ENCODE measurements at places on chromosomes 4 and X.

DNA sequence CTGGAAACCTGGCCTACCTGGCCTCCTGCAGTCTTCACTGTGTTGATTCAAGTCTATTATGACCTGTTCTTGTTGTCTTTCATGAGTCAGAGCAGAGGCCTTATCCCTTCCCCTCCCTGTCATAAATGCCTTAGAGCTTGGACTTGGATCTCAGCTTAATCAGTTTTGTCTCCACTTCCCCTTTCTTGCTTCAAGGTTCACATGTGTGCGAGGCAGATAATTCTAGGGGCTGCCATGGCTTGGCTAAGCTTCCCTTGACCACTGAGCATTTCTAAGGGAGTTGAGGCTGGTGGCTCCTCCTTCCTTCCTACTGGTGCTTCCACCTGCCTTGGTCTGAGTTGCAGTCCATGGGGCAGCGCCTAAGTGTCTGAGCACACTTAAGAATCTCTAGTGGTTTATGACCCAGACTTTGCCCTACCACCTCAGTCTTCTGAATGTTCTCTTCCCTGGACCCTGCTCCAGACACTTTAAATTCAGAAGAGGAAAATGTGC lies 1.7 kb upstream of the HEPH start:
- H3K27me3 ChIP-seq = no peaks in the 10 kb centered on the region
- H3K36me3 ChIP-seq = no peaks in the 10 kb centered on the region
- H3K27ac ChIP-seq = no peak overlapping the region
- DNase-seq = no peak
- H3K4me1 ChIP-seq = peaks cover 6% of the 10 kb centered on the region

DNA sequence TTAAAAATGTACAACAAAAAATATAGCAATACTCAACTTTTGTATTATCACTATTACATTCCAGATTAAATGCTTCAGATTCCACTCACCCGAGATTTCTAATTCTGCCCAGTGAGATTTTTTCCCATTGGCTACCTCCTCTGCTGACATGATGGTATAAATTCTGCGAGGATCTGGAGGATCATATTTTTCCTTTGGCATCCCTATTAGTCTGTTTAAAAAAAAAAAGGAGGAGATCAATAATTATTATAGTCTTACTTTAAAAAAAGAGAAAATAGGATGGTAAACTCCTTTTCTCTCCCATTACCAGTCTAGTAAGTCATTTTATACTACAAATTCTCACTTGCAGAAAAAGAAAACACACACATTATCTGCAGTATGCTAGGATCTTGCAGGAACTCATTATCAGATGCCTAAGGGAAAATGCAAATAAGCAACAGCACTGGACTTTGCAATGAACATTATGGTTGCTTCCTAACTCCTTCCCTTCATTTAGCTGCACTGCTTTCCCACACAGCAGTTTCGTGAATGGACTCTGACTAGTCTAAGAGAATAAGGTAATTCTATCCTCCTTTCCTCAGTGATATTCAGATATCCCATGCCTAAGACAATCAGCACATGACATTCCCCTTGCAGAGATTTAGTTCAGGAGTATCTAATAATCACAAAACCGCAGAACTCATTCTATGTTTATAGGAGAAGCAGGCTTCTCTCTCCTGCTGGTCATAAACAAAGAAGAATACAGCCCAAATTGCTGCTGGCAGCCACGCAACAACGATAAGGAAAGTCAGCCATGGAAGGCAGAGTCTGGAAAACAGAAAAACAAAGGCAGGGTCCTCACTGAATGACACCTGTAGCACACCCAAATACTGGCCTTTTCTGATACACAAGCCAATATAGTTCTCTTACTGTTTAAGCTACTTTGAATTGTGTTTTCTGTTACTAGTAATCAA lies 42.7 kb downstream of the CNOT6L start:
- no peaks in the 10 kb centered on the region for H3K27me3 ChIP-seq
- no peak overlapping the region for H3K4me3 ChIP-seq
- no peak for DNase-seq
- H3K36me3 ChIP-seq = peaks cover 33% of the 10 kb centered on the region
- peaks cover 21% of the 10 kb centered on the region for H3K4me1 ChIP-seq
- no peak overlapping the region for H3K27ac ChIP-seq

- no peak for DNase-seq
- no peaks in the 10 kb centered on the region for H3K36me3 ChIP-seq
- H3K4me3 ChIP-seq = no peak overlapping the region
- H3K27me3 ChIP-seq = no peaks in the 10 kb centered on the region
- H3K4me1 ChIP-seq = no peaks in the 10 kb centered on the region
Measured at GRCh38 chr4:100023800-100024199, 73.7 kb upstream of the H2AZ1 start.

- H3K4me3 ChIP-seq = no peak overlapping the region
- H3K27ac ChIP-seq = no peak overlapping the region
- no peaks in the 10 kb centered on the region for H3K27me3 ChIP-seq
- no peaks in the 10 kb centered on the region for H3K4me1 ChIP-seq
- H3K36me3 ChIP-seq = no peaks in the 10 kb centered on the region
Measured at GRCh38 chr4:130422261-130422660, 1326.3 kb downstream of the C4orf33 start.

DNA sequence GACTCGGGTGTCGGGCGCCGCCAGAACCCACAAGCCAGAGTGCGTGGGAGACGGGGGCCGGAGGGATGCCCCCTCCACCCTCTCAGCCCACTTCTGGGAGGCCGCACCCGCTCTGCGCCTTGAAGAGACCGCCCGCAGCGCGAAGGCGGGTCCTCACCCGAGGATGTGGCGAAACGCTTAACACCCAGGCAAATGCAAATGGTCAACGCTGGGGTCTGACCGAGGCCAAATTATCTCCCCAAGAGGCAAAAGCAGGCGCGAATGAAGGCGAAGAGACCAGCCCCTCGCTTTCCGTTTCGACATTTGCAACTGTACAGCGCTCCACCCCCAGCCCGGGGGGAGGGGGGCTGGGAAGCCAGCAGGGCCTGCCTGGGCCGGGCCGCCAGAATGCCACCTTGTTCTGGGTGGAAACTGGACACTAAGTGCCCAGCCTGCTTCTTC lies 137.7 kb upstream of the ZIC3 start:
- H3K4me3 ChIP-seq = peak overlapping the region; percentile 36
- peaks cover 14% of the 10 kb centered on the region for H3K4me1 ChIP-seq
- H3K27ac ChIP-seq = no peak overlapping the region

- H3K27ac ChIP-seq = no peak overlapping the region
- H3K4me1 ChIP-seq = peaks cover 55% of the 10 kb centered on the region
- H3K4me3 ChIP-seq = no peak overlapping the region
- H3K27me3 ChIP-seq = no peaks in the 10 kb centered on the region
- DNase-seq = no peak
- H3K36me3 ChIP-seq = no peaks in the 10 kb centered on the region
Measured at GRCh38 chrX:44938111-44938510, 65.1 kb downstream of the KDM6A start.

DNA sequence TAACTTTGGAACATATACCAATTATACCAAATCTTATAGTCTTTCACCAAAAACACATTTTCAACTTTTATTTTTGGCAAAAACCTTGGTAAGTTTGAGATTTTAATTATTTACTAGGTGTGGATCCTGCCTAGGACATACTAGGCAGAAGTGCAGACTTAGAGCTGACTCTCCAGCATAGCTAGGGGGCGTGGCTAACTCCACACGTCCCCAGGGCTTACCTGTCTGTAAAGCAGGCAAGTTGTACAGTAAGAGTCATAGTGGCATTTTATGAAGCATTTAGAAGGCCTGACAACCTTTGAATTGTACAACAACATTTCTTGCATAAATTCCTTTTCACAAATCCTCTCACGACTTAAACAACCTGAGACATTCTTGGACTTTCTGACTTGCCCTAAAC lies 19.2 kb upstream of the GRPEL1 start:
- H3K27ac ChIP-seq = no peak overlapping the region
- DNase-seq = no peak
- H3K36me3 ChIP-seq = no peaks in the 10 kb centered on the region
- H3K4me1 ChIP-seq = no peaks in the 10 kb centered on the region
- H3K27me3 ChIP-seq = no peaks in the 10 kb centered on the region

DNA sequence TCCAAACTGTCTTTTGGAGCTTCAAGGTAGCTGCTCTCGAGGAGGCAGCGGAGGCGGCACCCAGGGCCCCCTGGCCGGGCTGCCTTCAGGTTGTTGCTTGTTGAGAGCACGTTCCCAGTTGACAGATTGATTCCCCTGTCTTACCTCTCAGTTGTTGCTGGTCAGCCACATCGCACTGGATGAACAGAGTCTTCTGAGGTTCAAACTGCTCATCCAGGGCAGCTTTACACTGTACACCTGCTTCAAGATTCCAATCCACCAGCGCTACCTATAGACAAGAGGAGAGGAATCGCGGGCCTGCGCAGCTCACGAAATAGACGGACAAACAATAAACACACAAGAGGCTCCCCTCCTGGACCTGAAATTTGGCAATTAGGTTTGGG lies 497 bp downstream of the HPGD start:
- DNase-seq = no peak
- H3K4me1 ChIP-seq = peaks cover 27% of the 10 kb centered on the region
- H3K27ac ChIP-seq = peak overlapping the region; percentile 59
- H3K4me3 ChIP-seq = peak overlapping the region; percentile 59

- H3K36me3 ChIP-seq = no peaks in the 10 kb centered on the region
- no peaks in the 10 kb centered on the region for H3K4me1 ChIP-seq
- H3K27ac ChIP-seq = no peak overlapping the region
- no peak for DNase-seq
- no peaks in the 10 kb centered on the region for H3K27me3 ChIP-seq
Measured at GRCh38 chr4:89283226-89284009, 24.2 kb downstream of the GPRIN3 start.

DNA sequence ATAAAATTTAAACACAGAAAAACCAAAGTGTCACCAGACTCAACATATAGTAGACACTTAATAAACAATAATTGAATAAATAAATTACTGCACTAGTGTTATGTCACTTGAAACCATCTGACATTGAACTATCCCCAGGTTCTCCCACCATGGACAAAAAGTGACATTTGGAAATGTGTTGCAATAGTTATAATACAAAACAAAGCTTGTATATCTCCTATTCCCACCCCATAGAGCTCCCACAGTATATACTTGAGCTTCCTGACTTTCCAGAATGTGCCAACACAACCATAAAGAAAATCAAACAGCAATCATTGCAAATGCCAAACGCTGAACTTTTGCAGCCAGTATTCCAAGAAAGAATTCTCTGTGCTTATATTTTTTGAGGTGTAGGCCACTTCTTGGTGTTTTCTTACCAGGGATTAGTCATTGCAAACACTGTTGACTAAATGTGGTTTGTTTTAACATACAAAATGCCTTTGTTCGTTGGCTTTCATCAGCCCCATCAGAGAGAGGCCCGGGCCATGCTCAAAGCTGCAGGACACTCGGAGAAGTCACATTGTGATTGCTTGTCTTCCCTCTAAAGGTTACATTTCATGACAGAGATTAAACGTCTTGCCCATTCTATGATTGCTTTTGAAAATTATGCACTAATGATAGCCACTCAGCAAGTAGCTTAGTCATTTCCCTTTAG lies 33.8 kb downstream of the PPARGC1A start:
- DNase-seq = no peak
- no peaks in the 10 kb centered on the region for H3K27me3 ChIP-seq
- no peaks in the 10 kb centered on the region for H3K4me1 ChIP-seq
- no peak overlapping the region for H3K27ac ChIP-seq

GRCh38 chr4:91935217-91935616 lies 368.5 kb upstream of the GRID2 start:
- no peak overlapping the region for H3K27ac ChIP-seq
- H3K36me3 ChIP-seq = no peaks in the 10 kb centered on the region
- no peak for DNase-seq
- H3K27me3 ChIP-seq = no peaks in the 10 kb centered on the region
- H3K4me3 ChIP-seq = no peak overlapping the region

DNA sequence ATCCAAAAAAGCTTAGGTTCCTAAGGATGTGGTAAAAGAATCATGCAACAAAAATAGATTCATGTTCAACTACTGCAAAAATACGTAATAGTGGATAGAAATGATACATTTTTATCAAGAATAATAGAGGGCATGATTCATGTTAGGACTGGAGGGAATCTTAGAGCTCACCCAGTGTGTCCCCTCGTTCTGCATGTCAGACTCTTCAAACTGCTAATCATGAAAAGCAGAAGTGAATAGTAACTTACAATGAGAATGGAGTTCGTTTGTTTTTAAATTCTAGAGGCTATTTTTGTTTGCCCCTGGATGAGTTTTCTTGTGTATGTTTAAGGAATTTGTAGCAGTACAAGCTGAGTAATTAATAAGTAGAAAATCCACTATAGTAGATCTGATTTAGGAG lies 79.4 kb downstream of the MSL3 start:
- no peak for DNase-seq
- H3K4me1 ChIP-seq = no peaks in the 10 kb centered on the region
- H3K27me3 ChIP-seq = no peaks in the 10 kb centered on the region
- H3K36me3 ChIP-seq = no peaks in the 10 kb centered on the region

GRCh38 chrX:97787849-97788248 lies 904.1 kb downstream of the RPA4 start:
- H3K27me3 ChIP-seq = no peaks in the 10 kb centered on the region
- no peak overlapping the region for H3K27ac ChIP-seq
- no peak overlapping the region for H3K4me3 ChIP-seq

DNA sequence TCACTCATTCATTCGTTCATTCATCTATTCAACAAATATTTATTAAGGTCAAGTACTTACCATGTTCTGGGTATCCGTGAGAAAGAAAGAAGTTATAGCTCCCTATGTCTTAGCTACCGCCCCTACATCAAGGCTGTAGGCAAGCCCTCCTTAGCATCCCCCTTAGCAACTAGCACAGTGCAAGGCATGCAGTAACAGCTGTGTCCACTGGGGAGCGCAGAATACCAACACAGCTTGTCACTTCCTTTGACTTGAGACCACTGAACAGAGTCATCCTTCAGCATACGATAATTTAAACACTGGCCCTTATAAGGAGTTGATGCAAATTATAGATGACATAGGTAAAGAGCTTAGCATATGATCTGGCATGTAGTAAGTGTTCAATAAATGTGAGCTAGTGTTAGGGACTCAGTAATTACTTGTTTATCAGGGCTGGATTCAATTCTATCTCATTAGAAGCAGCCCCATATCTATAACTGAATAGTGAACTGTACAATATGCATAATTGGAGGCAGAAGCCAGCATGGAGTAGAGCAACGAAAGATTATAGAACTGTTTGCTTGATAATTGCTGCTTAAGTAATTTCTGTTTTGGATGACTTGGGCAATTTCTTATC lies 8.7 kb downstream of the KIAA1210 start:
- H3K36me3 ChIP-seq = no peaks in the 10 kb centered on the region
- H3K4me3 ChIP-seq = no peak overlapping the region
- no peak overlapping the region for H3K27ac ChIP-seq
- H3K27me3 ChIP-seq = no peaks in the 10 kb centered on the region
- no peaks in the 10 kb centered on the region for H3K4me1 ChIP-seq
- no peak for DNase-seq

DNA sequence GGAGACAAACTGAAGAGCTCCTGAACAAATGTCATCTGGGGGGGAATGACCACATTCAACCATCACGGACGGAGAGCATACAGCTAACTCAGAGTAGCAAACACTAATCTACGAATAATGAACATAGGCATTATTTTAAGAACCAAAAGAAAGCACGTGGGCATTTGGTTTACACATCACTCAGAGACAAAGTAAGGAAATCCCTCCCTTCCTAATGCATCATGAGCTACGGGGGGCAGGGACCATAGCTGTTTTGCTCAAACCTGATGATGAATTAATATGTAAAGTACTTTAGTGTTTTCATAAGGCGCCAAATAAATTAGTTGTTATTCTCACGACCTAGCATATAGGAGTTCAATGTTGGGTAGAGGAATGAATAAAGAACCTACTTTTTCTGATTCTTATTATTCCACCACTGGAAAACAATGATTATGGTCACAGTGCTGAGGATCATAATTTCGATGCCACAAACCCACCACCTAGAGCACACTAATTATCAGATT lies 11.7 kb upstream of the TMEM156 start:
- no peaks in the 10 kb centered on the region for H3K27me3 ChIP-seq
- H3K27ac ChIP-seq = peak overlapping the region; percentile 95
- no peak for DNase-seq
- peak overlapping the region; percentile 96 for H3K4me3 ChIP-seq
- H3K4me1 ChIP-seq = peaks cover 31% of the 10 kb centered on the region
- no peaks in the 10 kb centered on the region for H3K36me3 ChIP-seq

Measured in vagina (tissue), 2 donors.